ENCODE measurements at places on chromosomes 6 and 20.
A peak's percentile ranks its signal among the peaks of the same experiment; 100 is the strongest.

DNA sequence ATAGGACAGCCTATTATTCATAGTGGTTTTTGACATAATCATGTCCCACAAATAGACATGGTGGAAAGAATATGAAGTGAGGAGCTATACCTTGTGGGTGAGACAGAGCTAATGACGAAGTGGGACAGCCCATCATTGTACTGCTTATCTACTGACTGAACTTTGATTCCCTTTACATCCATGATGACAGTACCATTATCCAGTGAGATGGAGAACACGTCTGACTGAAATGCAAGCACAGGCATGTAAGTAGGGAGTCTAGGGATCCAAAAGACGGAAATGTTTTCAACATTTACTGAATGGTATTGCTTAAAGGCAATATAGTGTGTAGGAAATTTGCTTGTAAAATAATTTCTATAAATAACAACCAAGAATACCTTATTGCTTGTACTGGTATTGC, 43.5 kb downstream of the FAM229B start:
- DNase-seq = no peak

- peak; percentile 9 for DNase-seq
These were observed 193.1 kb downstream of the DOK5 start for GRCh38 chr20:54668271-54669039.

DNA sequence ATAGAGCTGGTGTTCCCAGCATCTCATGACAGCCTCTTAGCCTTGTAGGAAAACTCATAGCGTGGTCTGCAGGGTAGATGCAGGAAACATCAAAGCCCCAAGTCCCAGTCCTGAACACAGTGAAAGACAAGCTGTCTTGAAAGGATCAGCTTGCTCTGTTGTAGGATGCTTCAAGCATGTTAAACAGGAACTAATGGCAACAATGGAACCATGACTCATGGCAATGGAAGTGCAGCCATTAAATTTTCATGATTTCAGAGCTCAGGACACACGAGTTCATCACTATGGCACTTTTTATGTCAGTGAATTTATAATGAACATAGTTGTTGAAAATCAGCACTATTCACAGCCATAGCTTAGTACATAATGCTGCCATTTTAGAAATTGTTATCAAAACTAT, 367.7 kb downstream of the KIF16B start:
- DNase-seq = no peak

DNA sequence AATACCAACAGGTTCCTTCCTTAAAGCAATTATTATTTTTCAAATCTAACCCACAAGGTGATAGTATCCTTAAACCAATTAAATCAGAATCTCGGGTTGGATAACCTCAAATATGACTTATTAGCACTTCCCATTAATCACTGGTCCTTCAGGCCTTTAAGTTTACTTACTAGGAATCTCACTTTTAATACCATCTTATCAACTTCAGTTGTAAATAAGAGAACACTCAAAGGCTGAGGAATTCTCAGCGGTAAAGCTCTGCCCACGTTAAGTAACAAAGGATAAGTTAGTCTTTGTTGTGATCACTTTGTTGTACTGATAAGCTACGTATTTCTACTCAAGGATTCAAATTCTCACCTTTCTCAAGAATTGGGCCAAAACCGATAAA, 82.0 kb downstream of the OR2B2 start:
- no peak for DNase-seq

DNA sequence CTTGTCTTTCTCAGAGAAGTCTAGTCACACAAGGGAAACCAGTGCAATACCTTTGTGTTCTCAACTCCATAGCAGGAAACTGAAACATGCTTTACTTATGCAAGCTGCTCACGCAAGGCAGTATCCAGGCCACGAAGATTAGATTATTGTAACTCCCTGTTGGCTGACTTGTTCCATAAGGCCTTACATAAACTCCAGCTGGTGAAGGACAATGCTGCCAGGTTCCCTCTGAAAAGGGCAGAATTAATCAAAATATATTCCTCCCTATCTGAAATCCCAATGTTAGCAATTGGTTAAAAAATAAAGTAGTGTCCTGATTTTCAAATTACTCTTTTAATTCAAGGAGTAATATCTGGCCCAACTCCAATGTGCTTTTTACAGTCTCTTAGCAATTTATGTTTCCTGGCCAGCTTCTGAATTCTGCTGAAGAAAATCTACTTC, 966.6 kb downstream of the HACE1 start:
- DNase-seq = no peak

- DNase-seq = no peak
These were observed 296.1 kb downstream of the TFAP2C start for GRCh38 chr20:56925082-56925830.

DNA sequence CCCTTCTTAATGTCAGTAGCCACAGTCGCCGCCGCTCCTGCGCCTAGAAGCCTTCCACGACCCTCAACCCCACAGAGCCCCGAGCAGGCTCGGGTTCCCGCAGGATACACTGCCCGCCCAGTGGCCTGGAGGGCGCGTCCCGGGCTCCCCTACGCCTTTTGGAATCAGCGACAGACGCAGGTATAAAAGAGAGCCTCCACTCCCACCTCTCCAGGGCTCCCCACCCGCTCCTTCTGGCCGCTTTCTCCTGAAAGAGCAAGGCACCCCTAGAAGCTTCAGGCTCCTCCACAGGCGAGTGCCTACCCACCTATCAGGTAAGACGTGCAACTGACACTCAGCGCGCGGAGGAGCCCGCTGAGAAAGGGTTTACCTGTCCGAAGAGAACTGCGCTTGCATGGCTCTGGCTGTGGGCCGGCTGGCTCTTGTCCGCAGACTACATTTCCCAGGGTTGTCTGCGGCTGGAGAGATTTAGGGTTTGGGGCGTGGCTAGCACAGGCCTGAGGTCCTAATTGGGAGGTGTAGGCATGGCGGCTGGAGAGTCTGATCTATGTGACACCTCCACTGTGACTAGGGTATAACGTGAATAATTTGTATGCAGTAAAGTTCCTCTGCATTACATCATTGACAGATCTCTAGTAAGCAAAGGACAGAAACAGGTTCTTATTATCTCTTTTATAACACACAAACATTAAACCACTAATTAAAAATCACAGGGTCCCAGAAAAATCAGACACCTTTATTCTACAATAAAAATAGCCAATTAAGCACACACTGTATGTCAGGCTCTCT, 13.5 kb upstream of the ZNF391 start:
- DNase-seq = peak; percentile 50

- no peak for DNase-seq
These were observed 29.4 kb upstream of the TPD52L1 start for GRCh38 chr6:125124049-125124669.

DNA sequence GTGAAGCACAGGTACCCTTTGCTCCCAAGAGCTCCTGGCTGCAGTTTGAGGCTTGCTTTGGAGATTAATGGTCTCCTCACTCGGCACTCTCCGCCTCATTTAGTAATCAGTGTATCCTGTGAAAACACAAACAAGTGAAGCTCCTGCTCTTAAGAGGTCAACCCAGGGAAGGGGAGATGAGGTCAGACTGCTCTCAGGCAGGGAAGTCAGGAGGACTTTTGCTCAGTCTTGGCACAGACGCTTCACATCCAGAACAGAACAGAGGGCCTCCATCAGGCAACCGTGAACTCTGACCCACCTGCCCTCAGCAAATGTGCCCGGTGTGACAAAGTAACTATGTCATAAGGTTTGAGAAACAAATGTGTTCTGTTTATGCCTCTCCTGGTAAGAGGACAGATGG, 428.8 kb upstream of the JARID2 start:
- no peak for DNase-seq

- DNase-seq = no peak
These were observed 621.5 kb upstream of the CDH4 start for GRCh38 chr20:60630609-60631008.

DNA sequence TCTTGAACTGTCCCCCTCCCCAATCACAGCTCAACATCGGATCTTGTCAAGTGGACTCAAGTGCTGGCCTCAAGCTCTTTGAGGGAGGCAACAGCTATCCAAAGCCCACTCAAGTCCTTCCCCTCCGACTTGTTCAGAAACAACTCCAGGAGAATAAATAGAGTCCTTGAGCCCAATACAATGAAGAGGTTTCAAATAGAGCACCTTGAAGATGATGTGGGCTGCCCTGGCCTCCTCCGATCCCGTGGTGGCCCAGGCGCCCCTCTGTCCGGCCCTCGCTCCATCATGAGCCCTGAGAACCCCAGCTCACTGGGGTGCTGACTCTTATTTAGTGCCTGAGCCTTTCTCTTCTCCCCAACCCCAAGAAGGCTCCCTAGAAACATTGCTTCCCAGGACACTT, 164.3 kb upstream of the PMEPA1 start:
- no peak for DNase-seq

GRCh38 chr20:52242237-52243230, 51.0 kb upstream of the ZFP64 start:
- DNase-seq = peak; percentile 2

DNA sequence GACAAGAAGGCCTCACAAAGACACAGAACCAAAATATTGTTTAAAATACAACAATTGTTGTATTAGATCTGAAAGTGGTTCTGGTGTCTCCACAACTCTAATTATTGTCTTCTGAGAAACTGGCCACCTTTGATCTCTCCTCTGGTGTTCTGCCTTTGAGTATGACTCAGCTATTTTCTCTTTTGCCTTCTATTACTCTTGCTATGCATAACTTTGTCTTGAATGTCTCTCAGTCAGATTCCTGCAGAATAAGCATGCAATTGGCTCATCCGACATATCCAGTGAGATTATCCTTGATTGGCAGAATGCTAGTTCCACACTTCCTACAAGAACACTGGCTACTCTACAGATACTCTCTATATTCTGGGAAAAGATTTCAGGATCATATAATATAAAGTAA, 14.3 kb upstream of the EPM2A start:
- no peak for DNase-seq

DNA sequence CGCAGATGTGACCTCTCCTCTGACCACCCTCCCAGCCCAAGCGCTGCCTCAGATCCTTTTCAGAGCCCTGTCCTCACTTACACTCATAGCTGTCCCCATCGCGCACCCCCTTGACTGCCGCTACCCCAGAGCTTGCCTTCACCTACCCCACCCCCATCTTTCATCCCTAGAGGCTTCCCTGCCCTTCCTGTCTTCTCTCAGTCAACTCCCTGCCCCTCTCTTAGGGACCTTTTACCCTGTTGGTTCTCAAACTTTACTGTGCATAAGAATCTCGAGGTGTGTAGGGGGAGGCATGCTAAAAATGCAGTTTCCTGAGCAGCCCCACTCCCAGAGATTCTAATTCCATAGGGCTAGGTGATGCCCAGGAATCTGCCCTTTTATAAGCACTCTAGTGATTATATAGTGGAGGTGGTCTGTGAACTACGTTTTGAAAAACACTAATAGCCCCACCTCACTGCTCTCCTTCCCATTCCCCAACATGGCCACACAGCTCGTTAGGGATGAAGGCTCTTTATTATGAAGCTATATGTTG, 725 bp downstream of the TM9SF4 start:
- DNase-seq = no peak

Data from suppressor macrophage (primary cell).